ENCODE measurements at places on chromosomes 1 and 21. TPM values are rescaled to one million over a fixed set of nuclear protein-coding genes. Genes with fewer than 3 reads are reported as not detected.

DNA sequence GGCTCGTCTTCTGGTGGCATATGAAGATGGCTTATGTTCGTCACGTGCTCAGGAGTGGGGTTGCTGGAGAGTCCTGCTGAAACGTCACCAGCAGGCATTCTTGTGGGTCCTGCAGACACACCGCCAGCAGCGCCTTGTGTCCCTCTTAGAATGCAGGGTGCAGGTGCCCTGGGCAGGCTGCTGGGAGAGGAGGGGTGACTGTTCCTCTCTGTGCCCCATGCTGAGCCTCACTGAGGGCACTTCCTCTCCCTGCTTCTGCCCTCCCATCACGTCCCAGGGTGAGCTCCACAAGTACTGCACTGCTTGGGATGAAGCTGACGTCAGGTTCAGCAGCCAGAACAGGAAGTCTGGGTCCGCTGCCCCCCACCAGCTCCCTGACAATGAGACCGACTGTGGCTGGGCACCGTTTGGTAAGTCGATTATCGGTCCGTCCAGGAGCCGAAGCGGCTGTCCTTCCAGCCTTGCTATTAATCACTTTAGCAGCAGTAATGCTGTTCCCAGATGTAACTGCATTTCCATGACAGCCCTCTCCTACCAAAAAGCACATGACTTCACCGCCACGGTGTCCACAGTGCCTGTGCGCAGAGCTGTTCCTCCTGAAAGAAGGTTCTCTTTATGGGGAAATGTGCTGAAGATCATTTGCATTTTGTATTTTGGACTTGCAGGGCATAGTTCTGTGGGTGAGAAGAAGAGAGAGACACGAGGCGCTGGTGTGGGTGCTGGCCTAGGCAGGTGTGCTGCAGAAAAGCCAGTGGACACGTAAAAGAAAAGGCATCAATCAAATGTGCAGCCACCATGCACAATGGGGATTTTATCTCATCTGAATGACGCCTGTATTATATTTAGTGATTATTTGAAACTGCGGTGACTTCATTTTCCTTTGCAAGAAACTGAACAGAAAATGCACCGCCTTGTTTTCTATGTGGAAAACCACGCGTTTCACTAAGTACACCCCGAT lies 21.0 kb downstream of the SLC37A1 start:
- DNase-seq = peak; percentile 46

- DNase-seq = no peak
Measured at GRCh38 chr1:27092888-27093287, 62.0 kb downstream of the SLC9A1 start.

EFNA4 gene
- 2.6 TPM for total RNA-seq

- DNase-seq = no peak
Measured at GRCh38 chr1:94646141-94646643, 104.6 kb upstream of the F3 start.

DNA sequence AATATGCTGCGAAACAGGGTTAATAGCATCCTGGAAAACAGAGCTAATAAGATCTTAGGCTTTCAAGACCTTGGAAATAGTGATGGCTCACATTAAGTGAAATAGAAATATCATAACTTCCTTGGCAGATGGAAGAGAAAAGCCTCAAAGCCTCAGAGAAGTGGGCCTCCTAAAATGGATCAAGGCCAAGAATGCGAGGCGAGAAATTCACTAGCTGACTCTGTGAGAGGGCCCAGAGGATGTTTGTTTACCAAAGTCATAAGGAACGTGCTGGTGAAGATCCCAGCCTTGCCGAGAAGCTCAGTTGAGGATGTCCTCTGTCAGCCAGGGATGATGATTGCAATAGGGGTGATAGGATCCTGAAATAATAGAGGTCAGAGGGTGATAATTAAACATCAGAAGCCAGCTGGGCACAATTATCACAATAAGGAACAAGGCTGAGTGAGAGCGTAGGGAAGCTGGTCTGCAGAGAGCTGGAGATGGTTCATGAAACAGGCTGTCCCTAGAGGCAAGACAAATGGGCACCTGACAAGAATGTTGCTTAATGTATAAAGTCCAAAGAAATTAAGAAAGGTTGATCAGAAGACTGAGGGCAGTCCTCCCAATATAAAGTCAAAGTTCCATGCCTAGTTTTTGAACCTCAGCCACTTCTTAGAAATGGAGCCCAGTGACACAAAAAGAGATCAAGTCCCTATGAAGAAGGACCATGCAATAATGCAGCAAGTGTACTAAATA lies 101.7 kb upstream of the COG2 start:
- no peak for DNase-seq

HDGF gene
- total RNA-seq = 185 TPM

- DNase-seq = no peak
Measured at GRCh38 chr1:112870887-112871646, 84.9 kb downstream of the SLC16A1 start.

- DNase-seq = no peak
Measured at GRCh38 chr1:169108223-169108622, 1.7 kb downstream of the ATP1B1 start.

ITGB2 gene
- 23.8 TPM for total RNA-seq

- DNase-seq = no peak
Measured at GRCh38 chr1:99181892-99182291, 82.4 kb upstream of the PLPPR4 start.

OR14K1 gene
- not detected for total RNA-seq

DNA sequence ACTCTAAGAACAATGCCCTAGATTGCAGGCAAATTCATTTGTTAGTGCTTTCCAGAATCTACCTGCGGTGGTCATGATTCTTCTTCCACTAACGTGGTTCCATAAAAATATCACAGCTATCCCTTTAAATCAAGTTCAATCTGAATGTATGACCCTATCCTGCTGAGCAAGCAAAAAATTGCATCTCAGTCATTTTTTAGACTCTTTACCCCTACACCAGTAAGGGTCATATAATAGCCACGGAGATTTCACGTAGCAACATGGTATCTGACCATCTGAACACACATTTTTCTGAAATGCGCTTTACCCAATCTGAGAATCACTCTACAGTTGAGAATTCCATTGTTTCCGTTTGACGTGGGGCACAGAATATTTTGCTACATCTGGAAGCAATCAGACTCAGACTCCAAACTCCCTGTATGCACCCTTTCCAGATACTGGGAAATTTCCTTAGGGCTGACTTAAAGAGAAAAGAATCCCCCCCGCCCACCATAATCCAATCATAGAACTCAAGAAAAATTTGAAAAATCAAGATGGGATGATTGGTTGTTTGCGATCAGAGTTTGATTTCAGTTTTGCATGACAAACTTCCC lies 699.2 kb upstream of the ZP4 start:
- DNase-seq = no peak

- no peak for DNase-seq
Measured at GRCh38 chr21:42232176-42232825, 13.4 kb downstream of the ABCG1 start.

GRCh38 chr1:110875216-110875731 lies 2.3 kb downstream of the CD53 start:
- DNase-seq = no peak

GRCh38 chr1:57874418-57874877 lies 450.6 kb upstream of the DAB1 start:
- no peak for DNase-seq

DNA sequence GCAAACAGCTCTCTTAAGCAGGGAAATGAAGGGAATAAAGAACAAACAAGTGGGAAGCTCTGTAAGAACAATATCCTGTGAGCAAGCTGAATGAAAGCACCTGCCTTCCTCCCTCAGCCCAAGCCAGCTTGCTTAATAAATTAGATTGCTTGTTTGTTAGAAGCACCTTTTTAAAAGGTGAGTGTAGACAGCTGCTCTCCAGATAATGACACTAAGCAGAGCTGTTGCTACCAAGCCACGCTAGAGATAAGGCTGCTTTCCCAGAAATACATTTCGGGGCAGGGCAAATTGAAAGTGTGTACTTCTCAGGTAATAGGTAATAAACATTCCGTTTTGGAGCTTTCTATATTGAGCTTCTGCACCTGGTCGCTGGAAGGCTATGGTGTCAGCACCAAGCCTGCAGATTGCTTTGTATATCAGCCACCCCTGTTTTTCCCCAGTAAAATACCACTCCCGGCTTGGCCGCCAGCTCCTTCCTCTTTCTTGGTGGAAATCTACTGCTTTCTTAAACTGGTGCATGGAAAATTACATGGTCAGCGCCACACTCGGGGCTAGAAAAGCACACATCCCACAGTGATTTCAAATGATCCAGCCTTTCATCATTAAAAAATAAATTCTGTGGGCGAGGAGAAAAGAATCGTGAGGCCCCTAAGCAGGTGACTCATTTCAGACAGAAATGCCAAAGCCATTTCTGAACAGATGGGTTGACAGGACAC lies 151.3 kb downstream of the ETS2 start:
- peak; percentile 55 for DNase-seq

- DNase-seq = no peak
Measured at GRCh38 chr21:16347223-16347622, 617.4 kb downstream of the USP25 start.

DNA sequence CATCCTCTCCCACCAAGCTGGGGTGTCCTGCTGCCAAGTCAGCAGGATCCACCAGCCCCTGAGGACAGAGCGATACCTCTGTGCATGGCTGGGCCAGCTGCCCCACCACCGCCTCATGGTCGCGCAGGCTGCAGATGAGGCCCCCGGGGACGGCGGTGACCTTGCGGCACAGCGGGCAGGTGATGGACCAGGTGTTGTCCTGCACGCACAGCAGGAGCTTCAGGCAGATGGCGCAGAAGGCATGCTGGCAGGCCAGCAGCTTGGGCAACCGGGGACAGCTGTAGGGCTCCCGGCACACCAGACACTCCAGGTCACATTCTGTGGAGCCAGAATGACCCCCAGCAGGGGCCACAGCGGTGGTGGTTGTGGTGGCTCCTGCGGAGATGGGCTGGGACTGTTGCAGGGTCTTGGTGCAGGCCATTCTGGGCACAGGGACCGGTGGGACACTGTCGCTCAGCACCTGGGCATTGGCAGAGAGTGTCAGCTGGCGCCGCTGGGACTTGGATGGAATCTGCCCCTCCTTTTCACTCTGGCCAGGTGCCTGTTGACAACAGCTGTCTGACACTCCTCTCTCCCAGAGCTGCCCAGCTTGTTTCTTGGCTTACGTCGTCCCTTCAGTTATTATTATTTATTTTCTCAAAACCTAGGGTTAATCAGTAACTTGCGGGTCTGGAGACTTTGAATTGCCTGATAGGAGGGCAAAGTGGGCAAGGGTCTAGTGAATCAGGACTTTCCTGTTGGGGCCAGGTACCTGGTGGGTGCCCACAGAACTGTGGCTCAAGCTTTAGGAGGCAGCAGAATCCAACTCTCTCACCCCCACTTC lies at the start of gene RNF186:
RNF186 (minus strand) TSS at position 603 of the 823 bp plus-strand sequence; CDS start at position 421, 182 bp downstream.
- no peak for DNase-seq

- peak; percentile 63 for DNase-seq
Measured at GRCh38 chr1:2091611-2092604, 41.7 kb downstream of the PRKCZ start.

- DNase-seq = no peak
Measured at GRCh38 chr1:101697072-101697471, 299.7 kb downstream of the OLFM3 start.

CRYAA gene
- total RNA-seq = not detected

GCSAML gene
- 0.24 TPM for total RNA-seq

CSF3R gene
- total RNA-seq = 3.3 TPM

KLHDC9 gene
- total RNA-seq = 4.7 TPM

SELENBP1 gene
- total RNA-seq = 119 TPM

LMOD1 gene
- total RNA-seq = 9.6 TPM

DNA sequence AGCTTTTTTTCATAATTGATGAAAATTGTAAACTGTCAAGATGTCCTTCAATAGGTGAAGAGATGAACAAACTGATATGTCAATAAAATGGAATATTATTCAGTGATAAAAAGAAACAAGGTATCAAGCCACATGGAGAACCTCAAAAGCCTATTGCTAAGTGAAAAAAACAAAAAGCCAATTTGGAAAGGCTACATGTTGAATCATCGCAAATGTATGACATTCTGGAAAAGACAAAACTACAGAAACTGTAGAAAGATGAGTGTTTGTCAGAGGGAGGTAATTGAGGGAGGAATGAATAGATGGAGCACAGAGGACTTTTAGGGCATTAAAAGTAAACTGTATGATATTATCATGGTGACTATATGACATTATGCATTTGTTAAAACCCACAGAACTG lies 34.5 kb upstream of the USP25 start:
- DNase-seq = no peak

DNA sequence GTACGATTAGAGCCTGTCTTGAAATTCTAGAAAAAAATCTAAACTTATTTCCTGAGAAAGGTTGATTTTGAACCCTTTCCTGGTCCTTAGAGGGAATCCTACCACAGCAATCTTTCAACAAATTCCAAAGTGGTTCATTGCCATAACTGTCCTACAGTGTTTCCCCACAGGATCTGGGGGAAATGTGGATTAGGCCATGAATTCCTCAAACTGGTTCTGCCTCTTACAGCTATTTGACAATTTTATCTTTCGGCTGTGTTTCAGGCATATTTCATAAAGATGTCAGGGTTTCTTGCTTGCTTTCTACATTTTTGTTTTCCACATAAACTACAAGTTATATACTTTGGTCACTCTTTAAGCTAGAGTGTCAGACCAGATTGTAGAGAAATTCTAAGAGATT lies 544 bp upstream of the ZP4 start:
- DNase-seq = no peak

- peak; percentile 78 for DNase-seq
Measured at GRCh38 chr1:1573843-1574720, 581 bp downstream of the SSU72 start.

CCDC190 gene
- 0.27 TPM for total RNA-seq

DNA sequence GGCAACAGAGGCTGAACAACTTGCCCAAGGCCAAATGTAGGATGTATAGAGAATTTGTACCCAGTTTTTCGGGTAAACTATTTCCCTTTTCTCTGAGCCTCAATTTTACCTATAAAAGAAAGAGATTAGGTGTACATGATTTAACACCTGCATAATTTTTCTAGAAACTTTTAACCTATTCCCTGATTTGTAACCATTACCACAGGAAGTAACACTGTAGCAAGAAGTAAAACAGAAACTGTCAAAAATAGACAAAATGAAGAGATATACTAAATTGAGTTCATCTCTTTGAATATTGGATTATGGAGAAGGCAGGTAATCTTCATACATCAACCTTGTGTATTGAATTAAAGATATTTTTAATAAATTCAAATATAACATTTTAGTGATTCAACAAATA lies 136.2 kb downstream of the ZC3H11B start:
- DNase-seq = no peak

- no peak for DNase-seq
Measured at GRCh38 chr1:206951318-206952100, 5.2 kb upstream of the PIGR start.

OR2T35 gene
- not detected for total RNA-seq

MCOLN3 gene
- 1.7 TPM for total RNA-seq

TCEA3 gene
- 72.7 TPM for total RNA-seq

Measured in Right ventricle myocardium superior (tissue), 1 donor.